ENCODE measurements at places on chromosomes 4 and X.

DNA sequence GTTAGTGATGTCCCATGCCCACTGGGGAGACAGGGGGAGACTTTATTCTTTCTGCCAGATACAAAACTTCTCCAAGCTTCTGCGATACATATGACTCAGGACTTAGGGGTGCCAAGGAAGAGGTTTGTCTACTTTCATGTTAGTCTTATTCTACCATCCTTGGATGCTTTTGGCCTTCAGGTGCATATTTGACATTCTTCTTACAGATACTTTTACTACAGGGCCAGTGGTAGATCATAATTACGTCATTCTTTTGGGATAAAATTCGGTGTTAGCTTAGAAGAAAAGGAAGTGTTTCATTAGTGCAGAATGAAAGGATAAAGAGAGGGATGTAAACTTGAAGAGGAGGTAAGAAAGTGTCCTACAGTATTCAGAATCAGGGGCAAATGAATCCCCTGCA lies 245.2 kb downstream of the THOC2 start:
- DNase-seq: no peak

DNA sequence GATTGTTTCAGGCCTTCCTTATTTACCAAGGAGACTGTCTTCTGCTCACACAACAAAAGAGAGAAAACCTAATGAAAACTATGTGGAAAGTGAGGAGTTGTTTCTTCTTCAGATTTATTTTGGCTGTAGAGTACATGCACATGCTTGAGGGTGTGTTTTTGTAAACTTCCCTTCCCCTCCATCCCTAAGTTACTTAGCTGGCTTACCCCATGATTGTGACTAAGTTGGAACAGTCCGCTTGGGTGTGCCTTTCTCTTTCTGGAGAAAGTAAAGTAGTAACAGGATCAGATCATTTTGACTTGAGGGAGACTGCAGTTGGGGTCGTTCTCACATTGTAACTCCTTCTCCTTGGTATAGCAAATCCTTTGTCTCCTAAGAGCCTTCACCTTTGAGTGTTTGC lies 155.9 kb downstream of the RTL9 start:
- DNase-seq: no peak

DNA sequence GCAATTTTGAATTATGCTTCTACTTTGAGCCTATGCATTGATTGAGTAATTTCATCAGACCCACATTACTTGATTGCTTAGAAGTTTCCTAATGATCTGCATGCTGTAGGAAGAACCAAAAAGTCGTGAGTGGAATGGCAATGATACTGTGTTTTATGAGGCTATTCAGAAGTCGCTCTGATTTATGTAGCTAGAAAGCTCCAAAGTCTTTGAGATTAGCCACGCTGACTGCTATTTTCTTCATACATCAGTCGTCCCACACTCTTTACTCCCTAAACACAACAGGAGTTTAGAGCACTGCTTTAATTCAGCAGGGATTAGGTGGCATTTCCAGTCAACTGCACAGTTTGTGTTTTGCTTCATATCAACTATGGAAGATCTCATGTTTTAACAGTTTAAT lies 4.1 kb downstream of the GRID2 start:
- no peak for DNase-seq

DNA sequence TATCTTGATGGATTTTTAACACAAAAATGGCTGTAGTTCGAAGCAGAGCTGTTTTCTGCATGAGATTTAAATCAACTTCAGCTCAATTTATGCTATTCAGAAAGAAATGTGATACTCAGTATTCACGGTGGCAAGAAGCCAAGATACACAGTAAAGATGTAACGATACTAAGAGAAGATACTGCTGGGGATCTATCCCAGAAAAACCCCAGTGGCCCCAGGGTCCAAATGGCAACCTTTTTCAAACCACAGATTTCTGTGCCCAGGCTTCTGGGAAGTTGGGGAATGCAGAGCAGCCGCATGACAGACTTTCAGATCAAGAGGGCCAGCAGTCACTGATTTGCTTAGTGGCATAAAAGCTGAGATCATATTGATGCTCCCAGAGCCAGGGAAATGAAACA lies 353.9 kb downstream of the AFF2 start:
- no peak for DNase-seq

GRCh38 chrX:27086237-27086636 lies 376.9 kb downstream of the PPP4R3C start:
- no peak for DNase-seq

DNA sequence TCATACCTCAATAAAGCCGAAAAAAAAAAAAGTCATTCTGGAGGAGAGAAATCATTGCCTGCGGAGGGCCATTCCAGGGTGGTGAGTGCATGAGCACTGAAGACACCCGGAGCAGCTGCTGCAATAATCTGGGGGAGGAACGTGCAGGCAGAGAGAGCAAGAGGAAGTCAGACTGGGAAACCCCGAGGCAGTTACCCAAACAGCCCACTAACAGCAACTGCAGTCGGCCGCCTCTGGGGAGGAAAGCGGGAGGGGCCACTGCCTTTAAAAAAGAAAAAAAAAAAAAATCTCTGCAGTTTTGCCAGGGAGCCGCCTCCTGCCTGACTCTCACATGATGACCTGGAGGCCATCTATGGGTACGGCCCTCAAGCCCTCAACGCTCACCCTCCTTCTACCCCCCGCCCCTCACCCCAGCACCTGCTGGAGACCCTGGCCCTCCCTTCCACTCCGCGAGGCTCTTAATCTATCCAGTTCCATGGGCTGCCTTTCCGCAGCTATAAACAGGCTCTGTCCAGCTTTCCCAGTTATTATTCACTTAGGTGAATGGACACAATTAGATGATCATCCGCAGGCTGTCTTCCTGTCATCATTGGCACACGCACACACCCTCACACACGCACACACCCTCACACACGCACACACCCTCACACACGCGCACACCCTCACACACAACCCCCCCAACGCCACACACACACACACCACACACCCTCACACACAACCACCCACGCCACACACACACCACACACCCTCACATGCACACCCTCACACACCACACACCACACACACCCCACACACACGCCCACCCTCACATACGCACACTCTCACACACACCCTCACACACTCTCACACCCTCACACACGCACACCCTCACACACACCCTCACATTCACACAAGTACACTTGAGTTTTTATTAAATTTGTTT lies 3.4 kb upstream of the AVPR2 start:
- peak; percentile 82 for DNase-seq

DNA sequence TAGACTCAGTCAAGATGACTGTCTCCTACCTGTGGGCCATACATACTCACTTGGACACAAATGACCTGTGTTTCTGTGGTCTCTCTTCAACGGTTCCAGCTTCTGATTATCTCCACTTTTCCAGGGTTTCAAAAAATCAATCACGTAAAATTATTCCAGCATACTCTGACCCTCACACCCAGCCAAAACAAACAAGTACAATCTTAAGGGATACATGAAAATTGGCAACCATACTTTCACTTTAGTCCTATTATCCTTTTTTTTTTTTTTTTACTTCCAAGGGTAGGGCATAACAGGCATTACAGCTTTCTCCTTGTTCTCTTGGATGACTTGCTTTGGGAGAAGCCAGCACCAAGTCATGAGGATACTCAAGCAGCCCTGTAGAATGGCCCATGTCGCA lies 225.8 kb upstream of the GALNT7 start:
- no peak for DNase-seq

DNA sequence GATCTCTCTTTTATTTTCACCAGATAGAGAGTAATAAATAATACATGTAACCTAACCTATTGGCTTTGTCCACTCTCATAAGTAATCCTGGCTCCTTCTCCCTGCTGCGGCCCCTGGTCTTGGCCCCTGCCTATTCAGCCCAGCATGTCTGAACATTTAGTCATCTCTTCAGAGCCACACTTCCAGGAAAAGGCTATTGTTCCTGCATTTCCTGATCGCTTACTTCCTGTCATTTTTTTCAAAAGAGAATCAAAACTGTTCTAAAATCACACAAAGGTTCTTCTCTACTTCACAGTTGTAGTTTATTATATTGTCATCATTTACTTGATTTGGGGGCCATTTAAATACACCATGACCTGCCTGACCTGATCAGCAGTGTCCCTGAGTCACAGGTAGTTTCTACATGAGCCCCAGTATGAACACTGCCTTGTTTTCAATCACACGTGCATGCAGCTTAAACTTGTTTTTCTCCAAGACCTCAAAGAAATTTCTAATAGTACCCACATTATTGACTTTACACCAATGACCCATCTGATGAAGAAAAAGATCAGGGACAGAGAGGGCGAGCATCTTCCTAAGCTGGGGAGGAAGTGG lies 47.4 kb upstream of the KDR start:
- DNase-seq: no peak

- no peak for DNase-seq
Measured at GRCh38 chrX:19824603-19825002, 62.8 kb downstream of the SH3KBP1 start.

GRCh38 chrX:100748108-100748507 lies 16.2 kb upstream of the SYTL4 start:
- no peak for DNase-seq

DNA sequence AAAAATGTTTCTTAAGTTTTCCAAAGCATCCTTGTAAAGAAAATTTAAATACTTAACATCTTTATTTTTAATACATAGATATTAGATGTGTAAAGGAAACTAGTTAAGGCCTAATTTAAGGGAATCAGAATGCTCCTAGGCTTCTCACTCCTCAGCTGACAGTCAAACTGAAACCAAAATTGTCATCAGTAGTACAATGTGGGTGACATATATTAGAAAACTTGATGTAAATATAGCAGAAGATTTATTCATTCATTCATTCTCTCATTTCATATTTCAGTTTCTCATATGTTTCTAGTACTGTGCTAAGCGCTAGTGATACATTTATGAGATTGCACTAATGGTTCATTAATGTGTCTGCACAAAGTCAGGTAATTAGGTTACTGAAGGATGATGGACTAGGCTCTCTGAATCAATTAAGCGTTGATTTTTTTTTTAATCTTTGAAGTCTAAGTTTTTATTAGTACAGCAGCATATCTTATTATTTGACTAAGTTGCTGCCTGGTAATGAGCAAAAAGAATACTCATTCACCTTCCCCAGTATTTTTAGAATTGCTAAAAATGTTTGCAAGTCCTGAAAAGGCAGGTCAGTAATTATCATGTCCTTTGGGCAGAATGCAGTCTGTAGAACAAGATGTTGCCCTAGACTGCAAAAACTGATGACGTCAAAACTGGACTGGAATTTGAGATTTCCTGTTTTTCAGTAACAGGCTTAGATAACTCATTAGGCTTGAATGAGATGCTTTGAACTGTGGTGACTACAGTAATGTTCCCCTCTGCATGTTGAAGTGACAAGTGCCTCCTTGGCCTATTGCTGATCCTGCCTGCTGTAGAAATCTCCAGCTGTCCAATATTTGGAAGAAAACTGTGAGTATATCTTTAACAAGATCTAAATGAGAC lies 128.7 kb downstream of the ARHGAP24 start:
- no peak for DNase-seq

DNA sequence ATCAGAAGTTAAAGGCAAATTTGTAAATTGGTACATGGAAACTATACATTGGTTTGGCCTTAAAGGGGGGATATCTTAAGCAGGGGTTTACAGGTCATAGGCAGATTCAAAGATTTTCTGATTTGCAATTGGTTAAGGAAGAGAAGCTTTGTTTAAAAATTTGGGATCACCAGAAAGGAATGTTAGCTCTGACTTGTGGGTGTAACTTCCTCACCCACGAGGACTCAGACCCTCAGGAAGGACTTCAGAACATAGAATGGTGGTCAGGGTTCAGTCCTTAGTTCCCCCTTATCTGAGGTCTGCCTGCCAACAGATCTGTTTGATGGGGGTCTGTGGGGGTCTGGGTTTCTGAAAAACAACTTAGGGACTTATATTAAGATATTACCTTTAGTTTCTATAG lies 427.4 kb upstream of the DIPK2B start:
- DNase-seq: no peak

DNA sequence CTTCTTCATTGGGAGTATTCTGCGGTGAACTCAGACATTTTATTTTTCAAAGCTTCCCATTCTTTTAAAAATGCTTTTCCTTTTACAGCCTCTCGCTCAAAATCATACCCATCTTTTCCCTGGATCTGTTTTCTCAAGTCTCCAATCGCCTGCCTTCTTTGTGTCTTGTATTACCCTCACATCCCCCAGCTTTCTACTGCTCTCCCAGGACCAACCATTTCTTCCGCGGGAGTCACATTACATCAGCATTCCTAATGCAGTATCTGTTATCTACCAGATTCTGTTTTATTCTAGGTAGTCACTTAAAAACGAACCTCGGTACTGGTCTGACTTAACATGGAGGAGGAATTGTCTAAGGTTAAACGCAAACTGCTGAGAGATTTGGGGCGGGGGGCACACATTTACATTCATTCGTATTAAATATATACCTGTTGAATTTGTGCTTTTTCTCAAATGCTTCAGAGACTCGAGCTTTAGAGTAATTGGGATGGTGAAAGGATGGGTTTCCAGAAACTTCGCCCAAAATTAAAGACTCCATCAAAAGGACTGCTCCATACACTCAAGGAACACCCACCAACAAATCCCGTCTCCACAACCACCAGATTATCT lies 493 bp upstream of the UCHL1 start:
- DNase-seq: no peak

GRCh38 chr4:3119464-3119863 lies 45.0 kb downstream of the HTT start:
- DNase-seq: no peak

DNA sequence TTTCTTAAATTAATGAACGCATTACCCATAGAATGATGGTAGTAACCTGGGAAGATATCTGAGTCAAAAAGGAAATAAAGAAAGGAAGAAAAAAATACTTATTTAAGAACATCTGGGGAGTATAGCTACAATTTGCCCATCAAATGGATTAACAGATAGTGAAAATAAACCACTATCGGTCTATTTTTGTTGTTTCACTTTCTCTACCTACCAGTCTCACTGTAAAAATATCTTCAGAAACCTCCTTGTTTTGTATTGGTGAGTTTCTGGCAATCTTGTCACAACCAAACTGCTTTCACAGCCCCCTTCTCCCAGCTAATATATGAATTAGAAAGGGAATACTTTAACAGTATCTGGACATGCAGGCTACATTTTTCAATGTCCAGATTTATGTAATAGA lies 783.5 kb downstream of the STPG2 start:
- DNase-seq: no peak

GRCh38 chr4:68883870-68884269 lies 67.7 kb downstream of the UGT2A3 start:
- DNase-seq: no peak

Measured in Right ventricle myocardium inferior (tissue), 1 donor.